ENCODE measurements at places on chromosomes 12 and 14. TPM values are rescaled to one million over a fixed set of nuclear protein-coding genes. Genes with fewer than 3 reads are reported as not detected.

DNA sequence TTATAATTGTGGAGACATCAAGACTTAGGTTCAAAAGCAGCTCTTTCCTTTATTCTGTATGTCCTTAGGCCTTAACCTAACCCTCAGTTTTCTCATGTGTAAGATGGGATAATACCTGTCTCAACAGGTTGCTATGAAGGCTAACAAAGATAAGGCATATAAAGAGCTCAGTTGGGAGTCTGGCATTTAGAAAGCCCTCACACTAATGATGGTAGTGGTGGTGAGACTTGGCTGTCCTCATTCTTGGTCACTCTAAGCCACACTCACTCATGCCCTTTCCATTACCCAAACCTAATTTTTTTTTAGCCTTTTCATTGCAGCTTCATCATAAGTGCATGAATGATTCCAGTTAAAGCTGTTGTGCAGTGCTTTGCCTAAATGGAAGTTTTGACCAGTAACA, 137.3 kb downstream of the TGFB3 start:
- H3K27me3 ChIP-seq: no peaks in the 10 kb centered on the region
- no peaks in the 10 kb centered on the region for H3K4me1 ChIP-seq
- H3K4me3 ChIP-seq: no peak overlapping the region
- no peak for DNase-seq
- no peak overlapping the region for H3K27ac ChIP-seq
- no peaks in the 10 kb centered on the region for H3K36me3 ChIP-seq

- DNase-seq: no peak
- H3K27ac ChIP-seq: no peak overlapping the region
- peaks cover 2% of the 10 kb centered on the region for H3K4me1 ChIP-seq
- H3K27me3 ChIP-seq: no peaks in the 10 kb centered on the region
- no peak overlapping the region for H3K4me3 ChIP-seq
Measured at GRCh38 chr12:121560392-121561008, 20.3 kb downstream of the KDM2B start.

- H3K27ac ChIP-seq: no peak overlapping the region
- no peak for DNase-seq
- H3K27me3 ChIP-seq: no peaks in the 10 kb centered on the region
- peaks cover 12% of the 10 kb centered on the region for H3K4me1 ChIP-seq
- H3K4me3 ChIP-seq: no peak overlapping the region
Measured at GRCh38 chr14:105334383-105335230, 20.1 kb downstream of the PACS2 start.

DNA sequence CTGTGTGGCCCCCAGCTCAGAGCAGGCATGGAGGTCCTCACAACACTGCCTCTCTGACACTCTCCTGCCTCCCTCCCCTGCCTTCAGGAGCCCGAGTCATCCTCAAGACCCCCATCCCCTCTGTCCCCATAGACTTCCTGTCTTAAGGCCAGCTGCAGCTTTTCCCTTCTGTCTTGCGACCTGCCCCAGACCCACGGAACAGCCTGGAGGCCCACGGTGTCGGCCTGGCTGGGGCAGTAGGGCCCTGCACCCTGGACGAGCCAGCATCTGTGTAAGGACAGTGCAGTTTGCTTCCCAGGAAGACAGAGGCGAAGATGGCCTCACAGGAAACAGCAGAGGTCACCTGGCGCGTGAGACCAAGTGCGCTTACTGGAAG, 9.7 kb downstream of the TEDC1 start:
- H3K4me3 ChIP-seq: no peak overlapping the region
- no peak overlapping the region for H3K27ac ChIP-seq
- no peaks in the 10 kb centered on the region for H3K27me3 ChIP-seq
- no peak for DNase-seq

DNA sequence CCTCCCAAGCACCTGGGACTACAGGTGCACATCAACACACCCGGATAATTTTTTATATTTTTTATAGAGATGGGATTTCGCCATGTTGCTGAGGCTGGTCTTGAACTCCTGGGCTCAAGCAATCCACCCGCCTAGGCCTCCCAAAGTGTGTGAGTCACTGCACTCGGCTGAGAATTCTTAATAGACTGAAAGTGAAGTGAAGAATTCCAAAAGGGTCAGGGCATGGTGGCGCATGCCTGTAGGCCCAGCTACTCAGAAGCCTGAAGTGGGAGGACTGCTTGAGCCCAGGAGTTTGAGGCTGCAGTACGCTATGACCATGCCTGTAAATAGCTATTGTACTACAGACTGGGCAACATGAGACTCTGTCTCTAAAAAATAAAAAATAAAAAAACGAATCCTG, 43.7 kb downstream of the TCHP start:
- peaks cover 55% of the 10 kb centered on the region for H3K36me3 ChIP-seq
- no peaks in the 10 kb centered on the region for H3K27me3 ChIP-seq
- no peak overlapping the region for H3K27ac ChIP-seq
- H3K4me1 ChIP-seq: no peaks in the 10 kb centered on the region
- DNase-seq: no peak

DNA sequence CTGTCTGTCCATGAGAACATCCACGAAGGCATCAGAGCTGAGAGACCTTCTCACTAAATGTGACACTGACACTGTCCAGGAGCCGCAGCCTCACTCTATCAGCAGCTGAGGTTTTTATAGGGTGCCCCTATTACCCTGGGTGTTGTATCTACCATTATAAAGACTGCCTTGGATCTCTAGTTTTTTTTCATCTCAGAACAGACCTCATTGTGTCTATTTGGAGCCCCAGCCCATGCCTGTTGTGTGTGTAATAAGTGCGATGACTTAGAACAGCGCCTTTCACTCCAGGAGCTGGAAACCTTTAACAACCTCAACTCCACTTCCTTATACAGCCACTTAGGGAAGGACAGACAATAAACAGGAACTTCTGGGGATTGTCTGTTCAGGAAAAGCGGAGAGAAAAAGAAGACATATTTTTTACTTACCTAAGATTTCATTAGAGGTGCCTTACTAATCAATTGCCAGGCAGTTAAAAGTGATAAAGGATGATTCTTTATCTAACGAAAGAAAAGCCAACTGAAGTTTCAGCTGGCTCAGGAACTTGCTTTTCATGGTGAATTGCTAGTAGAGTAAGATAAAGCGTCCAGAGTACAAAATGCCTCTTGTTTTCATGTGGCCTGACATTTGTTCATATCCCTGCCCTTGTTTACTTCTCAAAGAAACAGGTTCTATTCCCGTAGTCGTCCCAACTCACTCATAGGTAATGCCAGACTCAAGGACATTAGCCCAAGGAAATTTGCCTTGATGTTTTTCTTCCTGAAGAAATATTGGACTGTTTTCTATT, 420.6 kb downstream of the RAD51B start:
- no peaks in the 10 kb centered on the region for H3K36me3 ChIP-seq
- H3K27ac ChIP-seq: no peak overlapping the region
- no peaks in the 10 kb centered on the region for H3K27me3 ChIP-seq
- no peak for DNase-seq
- no peaks in the 10 kb centered on the region for H3K4me1 ChIP-seq
- no peak overlapping the region for H3K4me3 ChIP-seq

DNA sequence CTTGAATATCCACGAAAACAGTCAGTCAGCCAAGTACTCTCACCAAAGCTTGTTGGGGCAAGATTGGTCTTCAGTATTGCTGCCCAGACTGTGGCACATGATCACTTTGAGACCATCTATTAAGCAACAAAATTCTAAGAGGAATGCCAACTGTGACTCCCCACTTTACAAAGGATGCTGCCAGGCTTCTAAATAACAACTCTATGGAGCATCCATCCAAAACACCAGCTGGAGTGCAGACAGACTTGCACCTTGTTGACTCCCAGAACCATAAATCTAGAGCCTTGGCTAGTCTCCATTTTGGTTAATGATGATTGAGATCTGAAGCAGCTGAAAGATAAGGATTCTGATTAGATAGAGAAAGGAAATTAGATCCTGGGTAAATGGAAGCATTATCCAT, 132.8 kb downstream of the DIO2 start:
- no peak overlapping the region for H3K4me3 ChIP-seq
- no peaks in the 10 kb centered on the region for H3K27me3 ChIP-seq
- H3K36me3 ChIP-seq: no peaks in the 10 kb centered on the region
- no peaks in the 10 kb centered on the region for H3K4me1 ChIP-seq
- DNase-seq: no peak

DNA sequence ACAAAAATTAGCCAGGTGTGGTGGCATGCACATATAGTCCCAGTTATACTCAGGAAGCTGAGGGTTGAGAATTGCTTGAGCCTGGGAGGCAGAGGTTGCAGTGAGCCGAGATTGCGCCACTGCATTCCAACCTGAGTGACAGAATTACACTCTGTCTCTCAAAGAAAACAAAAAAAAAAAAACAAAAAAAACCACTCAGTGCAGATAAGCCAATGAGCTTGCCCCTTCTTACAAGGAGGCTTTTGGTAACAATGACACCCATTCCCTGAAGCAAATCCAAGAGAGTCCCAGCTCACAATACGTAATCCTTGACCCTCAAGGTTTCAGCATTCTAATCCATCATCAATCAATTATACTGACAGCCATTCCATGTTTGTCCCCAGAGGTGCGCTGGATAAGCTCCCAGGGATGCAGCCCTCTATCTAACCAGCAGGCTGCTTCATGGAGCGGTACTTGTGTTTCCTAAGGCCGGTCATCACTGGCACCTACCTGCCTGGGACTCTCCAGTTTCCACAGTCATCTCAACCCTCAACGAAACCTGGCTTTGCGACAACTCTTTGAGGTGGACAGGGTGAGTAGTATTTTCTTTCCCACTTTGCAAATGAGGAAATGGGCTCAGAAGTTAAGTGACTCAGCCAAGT, 12.4 kb downstream of the GCN1 start:
- no peak for DNase-seq
- no peak overlapping the region for H3K4me3 ChIP-seq
- H3K27ac ChIP-seq: no peak overlapping the region
- peaks cover 83% of the 10 kb centered on the region for H3K36me3 ChIP-seq
- H3K4me1 ChIP-seq: no peaks in the 10 kb centered on the region

GRCh38 chr12:128445415-128446127, 178.6 kb downstream of the TMEM132C start:
- H3K27me3 ChIP-seq: no peaks in the 10 kb centered on the region
- H3K27ac ChIP-seq: no peak overlapping the region
- no peaks in the 10 kb centered on the region for H3K4me1 ChIP-seq
- H3K36me3 ChIP-seq: no peaks in the 10 kb centered on the region
- no peak for DNase-seq

DNA sequence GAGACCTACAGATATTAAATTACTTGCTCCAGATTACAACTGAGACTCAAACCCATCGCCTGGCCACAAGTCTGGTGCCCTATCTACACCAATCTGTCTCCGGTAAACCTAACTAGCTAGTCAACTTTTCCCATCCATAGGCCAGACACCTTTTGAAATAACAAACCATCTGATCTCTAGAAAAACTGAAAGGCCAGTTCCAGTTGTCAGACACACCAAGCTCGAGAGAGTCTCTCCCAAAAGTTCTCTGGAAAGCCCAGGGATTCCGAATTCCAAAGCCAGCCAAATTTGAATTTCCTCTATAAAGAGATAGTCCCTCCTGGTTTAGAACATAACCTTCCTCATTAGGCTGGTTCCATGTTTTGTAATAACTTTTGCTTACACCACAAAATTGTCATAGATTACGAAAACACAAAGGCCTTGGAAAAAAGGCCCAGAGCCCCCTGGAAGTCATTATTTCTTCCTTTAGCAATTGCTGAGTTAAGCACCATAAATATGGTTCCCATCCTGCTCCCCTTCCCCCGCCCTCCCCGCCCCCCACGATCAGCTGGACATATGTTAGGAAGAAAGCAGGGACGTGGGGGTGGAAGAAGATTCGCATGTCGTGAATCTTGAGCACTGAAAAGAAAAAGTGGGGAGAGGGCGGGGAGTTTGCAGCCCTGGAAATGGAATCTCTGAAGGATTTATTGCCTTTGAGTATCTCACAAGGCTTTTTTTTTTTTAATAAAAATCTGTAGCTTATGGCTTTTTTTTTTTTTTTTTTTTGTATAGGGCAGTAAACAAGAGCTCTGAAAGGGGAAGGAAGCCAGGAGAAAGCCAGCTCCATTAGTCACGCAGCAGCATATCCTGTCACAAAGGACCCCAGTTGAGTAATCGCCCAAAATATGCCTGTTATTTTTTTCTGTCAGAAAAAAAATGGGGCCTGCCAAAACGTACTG, 110.4 kb downstream of the ZFP36L1 start:
- H3K27ac ChIP-seq: peak overlapping the region; percentile 93
- H3K27me3 ChIP-seq: no peaks in the 10 kb centered on the region
- H3K4me1 ChIP-seq: peaks cover 53% of the 10 kb centered on the region
- H3K4me3 ChIP-seq: peak overlapping the region; percentile 46

DNA sequence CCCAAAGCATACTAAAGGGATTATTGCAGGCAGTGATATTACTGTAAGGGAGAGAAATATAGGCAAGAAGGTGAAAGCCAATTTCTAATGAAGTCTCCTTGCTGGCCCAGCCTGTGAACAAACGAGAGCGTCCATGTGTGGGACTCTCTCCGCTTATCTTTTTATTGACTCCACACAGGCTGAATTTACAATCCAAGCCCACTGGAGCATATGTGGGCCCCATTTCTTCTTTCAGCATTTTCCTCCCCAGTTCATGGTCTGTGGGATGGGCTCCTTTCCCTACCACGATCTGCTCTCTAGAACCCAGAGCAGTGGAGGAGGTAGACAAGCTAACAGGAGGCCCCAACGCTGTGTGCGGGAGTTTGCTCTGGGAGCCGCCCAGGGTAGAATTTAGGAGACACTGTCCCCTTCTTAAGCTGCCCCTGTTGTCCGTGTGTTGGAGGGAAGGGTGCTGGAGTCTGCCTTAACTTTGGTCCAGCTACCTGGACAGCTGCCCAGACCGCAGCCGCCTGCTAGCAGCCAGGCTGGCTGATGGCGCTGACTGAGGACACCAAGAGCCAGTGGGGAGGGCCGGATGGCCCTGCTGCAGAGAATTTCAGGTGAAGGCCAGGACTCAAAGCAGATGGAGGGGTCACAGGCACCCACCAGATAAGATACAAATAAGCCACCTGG, 3.2 kb upstream of the HOXC11 start:
- peaks cover 34% of the 10 kb centered on the region for H3K4me1 ChIP-seq
- H3K27me3 ChIP-seq: peaks cover 71% of the 10 kb centered on the region
- no peak for DNase-seq
- no peak overlapping the region for H3K4me3 ChIP-seq
- H3K36me3 ChIP-seq: no peaks in the 10 kb centered on the region

- no peak overlapping the region for H3K27ac ChIP-seq
- DNase-seq: no peak
- no peaks in the 10 kb centered on the region for H3K4me1 ChIP-seq
- no peaks in the 10 kb centered on the region for H3K36me3 ChIP-seq
- no peak overlapping the region for H3K4me3 ChIP-seq
- H3K27me3 ChIP-seq: peaks cover 2% of the 10 kb centered on the region
Measured at GRCh38 chr14:37579274-37579673, 15.8 kb downstream of the FOXA1 start.

TBC1D30 gene
- not detected for polyA plus RNA-seq

NDRG2 gene
- polyA plus RNA-seq: 19.6 TPM

TSHR gene
- polyA plus RNA-seq: 17.3 TPM

FITM1 gene
- 0.20 TPM for polyA plus RNA-seq

TAS2R9 gene
- not detected for polyA plus RNA-seq

ANKLE2 gene
- polyA plus RNA-seq: 25.8 TPM

IL26 gene
- polyA plus RNA-seq: 0.17 TPM

CIROP gene
- not detected for polyA plus RNA-seq

SMCO3 gene
- polyA plus RNA-seq: 0.09 TPM

PPFIA2 gene
- polyA plus RNA-seq: not detected

OLR1 gene
- polyA plus RNA-seq: not detected

REM2 gene
- polyA plus RNA-seq: 1.5 TPM

AQP2 gene
- not detected for polyA plus RNA-seq
